ENCODE measurements at places on chromosomes 1 and 21. TPM values are rescaled to one million over a fixed set of nuclear protein-coding genes. Genes with fewer than 3 reads are reported as not detected.

GRCh38 chr1:202210385-202210784 lies 16.8 kb downstream of the LGR6 start:
- no peak for DNase-seq

GRCh38 chr1:152968248-152968647 lies 2.2 kb upstream of the SPRR4 start:
- DNase-seq = no peak

GRCh38 chr1:184634296-184634695 lies 120.4 kb downstream of the EDEM3 start:
- no peak for DNase-seq

SPRR3 gene
- total RNA-seq = not detected

VSIG8 gene
- 0.18 TPM for total RNA-seq

DNA sequence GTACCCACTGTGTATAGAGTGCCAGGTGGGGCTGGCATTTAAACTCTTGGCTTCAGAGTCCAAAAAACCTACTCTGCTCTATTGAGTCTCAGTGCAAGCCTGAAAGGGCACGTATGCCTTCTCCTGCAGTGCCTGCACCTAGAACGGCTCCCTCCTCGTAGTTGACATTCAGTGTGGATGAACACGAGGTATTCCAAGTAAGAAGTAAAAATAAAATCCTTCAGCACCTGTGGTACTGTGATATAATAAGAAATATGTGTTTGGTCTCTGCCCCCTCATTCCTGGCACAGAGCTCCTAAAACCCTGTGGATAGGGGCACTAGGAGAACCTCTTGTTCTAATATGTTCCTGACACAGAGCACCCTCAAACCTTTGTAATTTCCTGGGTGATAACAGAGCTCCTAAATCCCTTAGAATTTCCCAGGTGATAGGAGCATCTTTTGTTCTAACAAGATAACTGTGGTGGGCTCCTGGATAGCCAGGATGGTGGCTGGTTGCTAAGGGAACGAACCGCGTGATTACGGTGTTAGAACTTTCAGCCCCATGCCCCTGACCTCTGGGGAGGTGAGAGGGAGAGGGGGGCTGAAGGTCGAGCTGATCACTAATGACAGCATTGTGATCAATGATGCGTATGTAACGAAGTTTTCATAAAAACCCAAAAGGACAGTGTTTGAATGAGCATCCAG lies 16.8 kb downstream of the UCK2 start:
- no peak for DNase-seq

LDLRAD2 gene
- total RNA-seq = 0.08 TPM

FAM167B gene
- total RNA-seq = 0.66 TPM

GRCh38 chr1:50135716-50136115 lies 27.0 kb downstream of the ELAVL4 start:
- DNase-seq = no peak

GUCA2B gene
- total RNA-seq = not detected
